Placental pericyte (primary cell): ENCODE measurements at places on chromosomes 13 and 19. TPM values are rescaled to one million over a fixed set of nuclear protein-coding genes. Genes with fewer than 3 reads are reported as not detected.

Gene FFAR1
- total RNA-seq = not detected in 2 replicates

Gene TLE6
- total RNA-seq = not detected in 2 replicates

Gene CPB2
- not detected in 2 replicates for total RNA-seq

Gene PEAK3
- total RNA-seq = not detected in 2 replicates

Gene OR7A5
- not detected in 2 replicates for total RNA-seq

Gene DNAJC3
- 68.7 and 188 TPM in 2 replicates for total RNA-seq

Gene N4BP2L1
- total RNA-seq = 0.43 and 1.5 TPM in 2 replicates

Gene WIZ
- total RNA-seq = 11.2 TPM in 2 replicates

Gene DCLK1
- total RNA-seq = under 0.01 and 1.1 TPM in 2 replicates

Gene KIR3DL2
- not detected in 2 replicates for total RNA-seq

Gene CCDC159
- total RNA-seq = 4.7 and 12.5 TPM in 2 replicates

Gene PSG11
- total RNA-seq = not detected in 2 replicates

Gene KLK2
- not detected in 2 replicates for total RNA-seq

Gene AXL
- 265 and 531 TPM in 2 replicates for total RNA-seq
